ENCODE measurements at places on chromosomes 12 and 14.

- DNase-seq, result no peak
Measured at GRCh38 chr14:61219673-61220072, 61.5 kb downstream of the TMEM30B start.

DNA sequence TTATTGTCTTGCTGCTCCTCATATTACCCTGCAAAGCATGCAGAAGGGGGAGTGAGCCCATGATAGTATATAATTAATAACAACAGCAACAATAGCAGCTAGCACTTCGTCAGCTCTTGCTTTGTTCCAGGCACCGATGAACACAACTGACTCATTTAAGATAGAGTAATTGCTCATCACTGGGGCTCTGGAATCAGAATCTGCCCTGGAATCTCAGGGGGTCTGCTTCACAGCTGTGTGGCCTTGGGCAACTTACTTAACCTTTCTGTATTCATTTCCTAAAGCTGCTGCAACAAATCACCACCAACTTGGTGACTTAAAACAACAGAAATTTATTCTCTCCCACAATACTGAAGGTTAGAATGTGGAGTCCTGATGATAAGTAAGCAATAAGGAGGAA is 55.0 kb upstream of the PSMC1 start:
- DNase-seq, result no peak

GRCh38 chr12:58097741-58098140 is 156.4 kb downstream of the ATP23 start:
- no peak for DNase-seq

DNA sequence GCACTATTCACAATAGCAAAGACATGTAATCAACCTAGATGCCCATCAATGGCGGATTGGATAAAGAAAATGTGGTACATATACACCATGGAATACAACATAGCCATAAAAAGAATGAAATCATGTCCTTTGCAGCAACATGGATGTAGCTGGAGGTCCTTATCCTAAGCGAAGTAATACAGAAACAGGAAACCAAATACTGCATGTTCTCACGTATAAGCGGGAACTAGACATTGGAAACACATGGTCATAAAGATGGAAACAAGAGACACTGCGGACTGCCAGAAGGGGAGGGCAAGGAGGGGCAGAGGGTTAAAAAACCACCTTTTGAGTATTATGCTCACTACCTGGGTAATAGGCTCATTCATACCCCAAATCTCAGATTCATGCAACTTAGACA is 234.1 kb upstream of the PLXNC1 start:
- no peak for DNase-seq

DNA sequence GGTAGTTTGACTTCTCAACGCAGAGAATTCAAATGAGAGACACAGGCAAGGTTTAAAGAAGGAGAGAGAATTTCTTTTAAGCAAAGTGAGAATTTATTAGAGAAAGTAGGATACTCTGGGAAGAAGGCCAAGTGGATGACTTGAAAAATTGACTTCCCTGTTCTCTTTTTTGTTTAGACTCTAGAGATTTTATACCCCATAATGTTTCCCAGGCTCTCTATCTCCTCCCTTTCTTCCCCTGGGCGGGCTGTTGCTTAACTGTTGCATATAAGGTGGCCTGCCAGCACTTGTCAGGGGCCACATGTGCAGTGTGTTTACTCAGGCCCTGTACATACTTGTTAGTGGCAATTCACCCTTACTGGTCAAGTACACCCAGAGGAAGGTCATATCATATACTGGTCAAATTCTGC is 403.7 kb downstream of the SLC6A15 start:
- no peak for DNase-seq

GRCh38 chr14:54312166-54312801 is 84.5 kb upstream of the CDKN3 start:
- no peak for DNase-seq

DNA sequence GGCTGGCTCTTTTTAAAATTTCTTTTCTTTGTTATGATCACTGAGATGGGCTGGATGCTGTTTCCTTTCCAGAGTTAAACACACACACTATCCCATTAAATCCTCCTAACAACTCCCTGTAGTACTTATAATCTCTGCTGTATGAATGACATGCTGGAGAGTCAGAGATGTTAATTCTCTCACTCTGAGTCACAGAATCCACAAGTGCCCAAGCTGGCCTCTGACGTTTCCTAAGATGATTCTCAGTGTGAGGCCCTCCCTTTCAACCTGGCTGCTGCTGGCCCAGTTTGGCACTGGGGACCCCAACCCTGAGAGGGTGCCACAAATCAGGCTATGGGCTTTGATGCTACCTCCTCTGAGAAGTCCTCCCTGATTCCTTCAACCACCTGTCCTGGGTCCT is 5.4 kb downstream of the NOS1 start:
- no peak for DNase-seq

GRCh38 chr12:15278816-15279658 is 43.3 kb upstream of the PTPRO start:
- peak; percentile 37 for DNase-seq

DNA sequence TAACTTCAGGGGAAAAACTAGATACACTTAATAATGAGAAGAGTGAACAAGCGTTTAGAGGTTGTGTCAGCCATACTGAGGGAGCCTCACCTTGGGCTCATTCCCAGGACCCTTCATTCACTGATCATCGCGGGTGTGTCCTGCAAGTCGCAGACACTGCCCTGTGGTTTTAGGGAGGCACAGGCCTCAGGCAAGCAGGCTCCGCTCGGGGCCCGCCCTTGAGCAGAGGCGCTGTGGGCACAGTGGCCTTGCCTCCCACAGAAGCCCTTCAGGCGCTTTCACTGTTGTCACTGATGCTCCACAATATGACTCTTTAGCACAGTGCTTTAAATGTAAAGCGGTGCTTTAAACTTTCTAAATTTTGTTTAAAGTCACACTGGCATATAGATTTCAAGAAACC is 67.4 kb downstream of the DDX51 start:
- no peak for DNase-seq

GRCh38 chr12:3133405-3133783 is 56.2 kb downstream of the TSPAN9 start:
- DNase-seq, result no peak

GRCh38 chr14:28719130-28719529 is 47.5 kb upstream of the FOXG1 start:
- DNase-seq, result no peak

- DNase-seq, result no peak
Measured at GRCh38 chr12:53219956-53220693, 11.9 kb downstream of the RARG start.

- no peak for DNase-seq
Measured at GRCh38 chr14:78345131-78345744, 175.1 kb downstream of the NRXN3 start.

DNA sequence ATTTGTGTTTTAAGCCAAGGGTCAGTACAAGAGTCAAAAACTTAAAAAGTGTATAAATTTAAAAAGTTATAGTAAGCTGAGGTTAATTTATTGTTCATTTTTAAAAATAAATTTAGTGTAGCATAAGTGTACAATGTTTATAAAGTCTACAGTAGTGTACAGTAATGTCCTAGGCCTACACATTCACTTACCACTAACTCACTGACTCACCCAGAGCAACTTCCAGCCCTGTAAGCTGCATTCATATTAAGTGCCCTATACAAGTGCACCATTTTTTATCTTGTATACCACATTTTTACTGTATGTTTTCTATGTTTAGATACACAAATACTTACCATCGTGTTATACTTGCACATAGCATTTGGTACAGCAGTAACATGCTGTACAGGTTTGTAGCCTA is 37.7 kb downstream of the GPR137C start:
- no peak for DNase-seq

DNA sequence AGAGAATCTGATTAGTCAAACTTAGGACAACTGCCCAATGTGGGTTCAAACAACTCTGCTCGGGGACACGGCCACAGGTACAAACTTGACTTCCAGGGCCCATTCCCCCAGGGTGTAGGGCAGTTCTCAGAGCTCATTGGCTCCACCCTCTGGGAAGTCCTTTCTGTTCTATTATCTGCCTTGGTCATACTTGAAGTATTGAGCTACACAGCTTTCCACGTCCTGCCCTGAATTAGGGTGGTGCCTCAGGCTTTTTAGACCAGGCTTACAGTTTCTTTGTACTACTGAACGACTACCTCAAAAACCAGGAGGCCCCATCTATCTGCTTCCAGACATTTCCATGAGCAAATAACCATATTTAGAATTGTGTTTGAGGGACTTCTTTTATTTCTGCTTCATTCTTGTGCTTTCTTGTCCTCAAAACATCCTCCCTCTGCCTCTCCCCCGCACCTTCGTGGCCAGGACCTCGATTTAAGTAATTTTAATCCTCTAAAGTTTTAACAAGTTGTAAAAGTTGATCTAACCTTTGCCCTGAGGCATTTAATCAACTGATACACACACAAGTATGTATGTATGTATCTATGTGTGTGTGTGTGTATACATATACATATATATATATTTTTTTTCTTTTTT is 281.7 kb upstream of the AMIGO2 start:
- no peak for DNase-seq

DNA sequence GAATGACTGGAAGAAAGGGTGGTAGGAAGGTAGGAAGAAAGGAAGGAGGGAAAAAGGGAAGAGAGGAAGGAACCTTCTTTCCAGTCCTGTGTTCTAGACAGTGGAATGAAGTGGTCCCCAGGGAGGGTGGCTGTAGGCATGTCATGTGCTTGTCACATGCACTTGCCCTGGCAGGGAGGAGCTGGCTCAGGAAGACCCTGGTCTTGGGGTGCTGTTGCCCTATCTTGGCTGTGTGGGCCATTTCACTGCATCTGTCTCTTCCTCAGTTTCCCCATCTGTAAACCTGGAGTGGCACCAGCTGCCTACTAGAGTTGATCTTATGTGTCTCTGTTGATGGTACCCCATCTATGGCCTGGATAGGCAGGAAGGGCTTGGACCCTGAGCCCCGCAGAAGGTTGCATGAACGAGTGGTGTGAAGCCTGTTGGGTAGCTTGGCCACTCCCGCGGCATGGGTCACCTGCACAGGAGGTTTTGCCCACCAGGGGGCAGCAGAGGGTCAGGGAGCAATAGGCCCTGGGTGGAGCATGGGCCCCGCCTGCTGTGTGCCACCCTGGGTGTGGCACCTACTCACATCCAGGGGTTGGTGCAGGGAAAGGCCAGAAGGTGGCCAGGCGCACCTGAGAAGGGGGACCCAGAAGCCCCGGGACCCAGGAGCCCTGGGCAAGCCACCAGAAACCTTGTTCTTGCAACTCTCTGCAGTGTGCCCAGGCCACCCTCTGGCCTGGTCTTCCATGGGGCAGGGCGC is 25.1 kb downstream of the MEG3 start:
- DNase-seq, result no peak

GRCh38 chr12:57892232-57892972 is 45.9 kb upstream of the CTDSP2 start:
- no peak for DNase-seq

GRCh38 chr14:39432619-39433451 is 602 bp upstream of the FBXO33 start:
- no peak for DNase-seq

DNA sequence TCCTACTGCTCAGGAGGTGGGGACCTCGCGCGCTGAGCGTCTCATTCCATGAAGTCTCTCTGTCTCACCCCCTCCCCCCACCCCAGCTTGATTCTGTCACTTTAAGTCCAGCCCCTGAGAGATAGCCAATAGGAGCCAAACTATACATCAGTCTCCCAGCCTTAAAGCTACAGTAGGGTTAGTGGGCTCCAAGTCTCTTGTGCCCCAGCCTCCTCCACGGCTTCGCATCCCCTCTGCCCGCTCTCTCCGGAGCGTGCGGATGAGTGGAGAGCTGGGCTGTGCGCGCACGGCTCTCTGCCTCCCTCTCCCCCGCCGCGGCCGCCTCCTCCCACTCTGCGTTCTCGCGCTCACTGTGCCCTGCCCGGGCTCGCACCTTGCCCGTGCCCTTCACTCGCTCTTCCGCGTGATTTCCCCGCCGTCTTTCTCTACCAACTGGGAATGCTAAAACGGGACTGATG is at the start of gene ESRRB:
ESRRB (plus strand) TSS at position 191 of the 458 bp plus-strand sequence; CDS start at position 456, 265 bp downstream.
- DNase-seq, result no peak

- DNase-seq, result no peak
Measured at GRCh38 chr12:132904718-132905328, 17.4 kb upstream of the CHFR start.

GRCh38 chr14:54003064-54003463 is 46.4 kb upstream of the BMP4 start:
- no peak for DNase-seq

DNA sequence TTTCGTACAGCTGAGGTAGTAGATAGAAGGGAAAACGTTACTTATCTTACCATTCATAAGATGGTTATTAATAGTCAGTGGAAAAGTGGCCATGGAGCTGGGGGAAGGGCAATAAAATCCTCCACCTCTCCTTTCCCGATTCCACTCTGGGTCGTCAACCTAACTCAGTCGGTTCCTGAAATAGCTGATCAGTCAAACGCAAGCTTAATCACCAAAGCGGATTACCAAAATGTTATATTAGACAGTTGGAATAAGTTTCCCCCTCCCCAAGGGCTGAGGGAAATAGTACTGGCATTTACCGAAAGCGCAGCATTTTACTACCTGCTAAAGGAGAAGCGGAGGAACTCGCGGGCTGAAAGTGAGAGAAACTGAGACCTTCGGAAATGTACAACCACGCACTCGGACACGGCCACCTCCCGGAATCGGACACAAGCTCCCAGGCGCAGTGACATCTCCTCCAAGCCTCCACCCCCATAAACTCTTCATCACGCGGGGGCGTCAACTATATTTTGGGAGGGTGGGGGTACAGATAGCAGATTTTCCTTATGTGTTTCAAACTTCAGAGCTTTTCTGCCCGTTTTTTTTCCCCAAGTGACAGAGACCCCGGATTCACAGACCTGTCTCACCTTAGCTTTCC is 1.2 kb downstream of the PPM1H start:
- DNase-seq, result no peak

DNA sequence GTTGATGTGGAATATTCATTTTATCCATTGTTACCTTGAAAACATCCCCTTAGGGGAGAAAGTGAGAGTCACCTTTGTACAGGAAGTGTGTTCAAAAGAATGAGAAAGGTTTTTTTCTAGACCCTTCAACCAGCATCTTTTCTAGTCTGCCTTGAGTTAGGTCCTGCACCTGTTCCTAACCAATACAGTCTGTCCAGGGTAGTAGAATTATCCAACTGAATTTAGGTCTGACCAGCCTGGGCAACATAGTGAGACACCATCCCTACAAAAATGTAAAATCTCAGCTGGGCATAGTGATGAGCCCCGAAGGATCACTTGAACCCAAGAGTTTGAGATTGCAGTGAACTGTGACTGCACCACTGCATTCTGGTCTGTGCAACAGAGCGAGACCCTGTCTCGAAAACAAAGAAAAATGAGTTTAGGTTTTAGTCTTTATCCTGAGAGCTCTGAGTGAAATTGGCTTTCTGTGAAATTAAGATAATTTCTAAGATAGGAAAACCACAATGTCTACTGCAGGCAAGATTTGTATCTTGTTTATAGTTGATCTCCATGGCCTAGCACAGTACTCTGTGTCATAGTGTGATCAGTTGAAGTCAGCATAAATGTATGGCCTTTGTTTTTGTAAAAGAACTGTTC is 25.2 kb downstream of the ARHGAP5 start:
- DNase-seq, result no peak

- no peak for DNase-seq
Measured at GRCh38 chr12:67471810-67472209, 176.7 kb upstream of the DYRK2 start.
